ENCODE measurements at places on chromosomes 5 and 9.

DNA sequence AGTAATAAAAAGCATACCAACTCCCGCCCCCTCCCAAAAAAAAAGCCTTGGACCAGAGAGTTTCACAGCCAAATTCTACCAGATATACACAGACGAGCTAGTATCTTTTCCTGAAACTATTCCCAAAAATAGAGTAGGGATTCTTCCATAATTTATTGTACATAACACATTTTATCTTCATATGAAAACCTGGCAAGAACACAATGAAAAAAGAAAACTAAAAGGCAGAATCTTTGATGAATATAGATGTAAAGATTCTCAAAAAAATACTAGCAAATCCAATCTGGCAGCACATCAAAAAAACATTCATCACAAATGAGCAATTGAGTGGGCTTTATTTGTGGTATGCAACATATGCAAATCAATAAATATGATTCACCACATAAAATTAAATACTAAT is 798.8 kb downstream of the CDH18 start:
- no peak for DNase-seq

GRCh38 chr9:22722492-22722891 is 275.9 kb downstream of the DMRTA1 start:
- DNase-seq = no peak

DNA sequence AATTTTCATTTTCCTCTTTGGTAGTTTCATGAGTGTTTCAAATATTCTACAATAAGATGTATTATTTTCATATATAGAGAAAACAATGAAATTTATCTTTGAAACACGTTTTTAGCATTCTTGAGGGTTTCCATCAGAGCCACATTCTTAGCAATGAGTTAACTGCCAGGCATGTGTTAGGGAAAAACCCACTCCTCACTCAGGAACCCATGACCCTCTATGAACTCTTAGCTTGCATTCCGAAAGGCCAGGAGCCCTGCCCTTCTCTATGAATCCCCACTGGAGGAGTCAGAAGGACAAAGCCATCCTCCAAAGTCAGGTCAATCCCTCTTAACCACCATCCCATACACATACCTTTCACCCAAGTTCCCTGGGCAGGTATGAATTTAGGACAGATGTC is 57.5 kb downstream of the ADAMTS12 start:
- no peak for DNase-seq

GRCh38 chr9:91305596-91306295 is 56.0 kb downstream of the AUH start:
- no peak for DNase-seq

GRCh38 chr9:20139763-20140290 is 351.0 kb upstream of the SLC24A2 start:
- DNase-seq = no peak

DNA sequence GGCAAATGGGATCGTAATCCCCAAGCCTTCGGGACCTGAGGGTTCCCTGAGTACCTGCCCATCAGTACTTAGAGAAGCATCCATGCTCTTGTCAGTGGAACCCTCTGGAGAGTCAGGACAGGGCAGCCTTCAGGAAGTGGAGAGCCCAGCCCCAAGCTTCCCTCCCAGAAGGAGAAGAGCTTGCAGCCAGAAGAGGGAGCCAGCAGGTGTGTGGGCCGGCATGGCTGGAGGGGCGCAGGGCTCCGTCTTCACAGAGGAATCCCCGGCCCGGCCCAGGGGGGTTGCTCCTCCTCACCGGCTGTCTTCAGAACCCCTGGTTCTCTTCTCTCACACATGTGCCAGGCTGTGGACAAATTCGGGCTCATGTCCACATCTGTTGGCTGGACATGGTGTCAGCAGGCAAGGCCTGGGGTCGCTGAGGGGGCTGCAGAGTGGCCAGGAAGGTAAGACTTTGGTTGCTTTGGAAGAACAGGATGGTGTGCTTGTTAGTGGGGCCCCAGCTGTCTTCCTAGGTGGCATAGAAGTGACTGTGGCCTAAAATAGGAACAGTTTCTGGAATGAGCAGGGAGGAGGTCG is 58.9 kb upstream of the RXRA start:
- DNase-seq = no peak

DNA sequence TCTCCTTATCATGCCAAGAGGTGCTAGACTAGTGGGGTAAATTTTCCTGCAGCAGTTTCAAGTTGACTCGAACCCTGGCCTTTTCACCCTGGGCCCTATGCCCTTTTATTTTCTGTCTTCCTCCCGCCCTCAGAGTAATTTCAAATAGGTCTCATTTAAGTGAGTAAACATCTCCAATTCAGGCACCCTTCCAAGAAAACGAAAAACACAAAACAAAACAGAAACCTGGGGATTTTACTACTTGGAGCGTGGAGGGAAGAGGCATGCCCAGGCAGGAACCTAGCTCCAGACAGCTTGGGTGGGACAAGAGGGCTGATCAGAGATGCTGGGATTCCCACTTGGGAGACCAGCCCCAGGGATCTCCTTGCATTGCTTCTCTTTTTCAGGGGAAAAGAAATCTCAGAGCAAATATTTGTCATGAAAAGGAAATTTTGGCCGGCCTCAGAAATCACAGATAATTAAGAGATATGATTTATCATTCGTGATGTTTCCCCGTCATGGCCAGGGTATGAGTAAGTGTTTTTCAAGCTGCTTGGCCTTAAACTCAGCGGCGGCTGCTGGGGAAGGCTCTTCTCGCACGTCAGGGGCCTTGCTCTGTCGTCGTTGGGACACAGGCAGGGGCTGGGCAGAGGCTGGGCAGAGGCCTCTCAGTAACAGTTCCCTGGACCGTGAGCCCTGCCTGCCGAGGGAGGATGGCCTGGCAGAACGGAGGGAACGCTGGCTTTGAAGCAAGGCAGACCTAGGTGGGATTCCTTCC is 248.6 kb upstream of the KLF4 start:
- DNase-seq = no peak

GRCh38 chr9:90112788-90113187 is 508.0 kb downstream of the GADD45G start:
- DNase-seq = no peak

DNA sequence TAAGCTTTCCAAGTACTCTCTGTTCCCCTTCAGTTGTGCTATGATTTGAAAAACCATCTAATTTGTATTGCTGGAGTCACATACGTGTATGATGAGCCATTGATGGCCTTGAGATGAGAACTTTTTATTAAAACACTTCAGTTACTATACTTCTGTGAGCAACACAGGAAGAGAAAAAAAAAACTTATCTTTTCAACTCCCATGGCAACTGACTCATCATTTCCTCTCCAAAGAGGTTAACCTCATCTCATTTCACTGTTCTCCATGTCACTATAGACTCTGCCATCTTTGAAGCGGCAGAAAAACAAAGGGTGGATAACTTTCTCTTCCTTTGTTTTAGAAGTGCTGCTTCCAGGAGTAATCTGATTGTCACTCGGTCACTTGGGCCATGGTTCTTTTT is 104.3 kb upstream of the PCSK1 start:
- DNase-seq = no peak

DNA sequence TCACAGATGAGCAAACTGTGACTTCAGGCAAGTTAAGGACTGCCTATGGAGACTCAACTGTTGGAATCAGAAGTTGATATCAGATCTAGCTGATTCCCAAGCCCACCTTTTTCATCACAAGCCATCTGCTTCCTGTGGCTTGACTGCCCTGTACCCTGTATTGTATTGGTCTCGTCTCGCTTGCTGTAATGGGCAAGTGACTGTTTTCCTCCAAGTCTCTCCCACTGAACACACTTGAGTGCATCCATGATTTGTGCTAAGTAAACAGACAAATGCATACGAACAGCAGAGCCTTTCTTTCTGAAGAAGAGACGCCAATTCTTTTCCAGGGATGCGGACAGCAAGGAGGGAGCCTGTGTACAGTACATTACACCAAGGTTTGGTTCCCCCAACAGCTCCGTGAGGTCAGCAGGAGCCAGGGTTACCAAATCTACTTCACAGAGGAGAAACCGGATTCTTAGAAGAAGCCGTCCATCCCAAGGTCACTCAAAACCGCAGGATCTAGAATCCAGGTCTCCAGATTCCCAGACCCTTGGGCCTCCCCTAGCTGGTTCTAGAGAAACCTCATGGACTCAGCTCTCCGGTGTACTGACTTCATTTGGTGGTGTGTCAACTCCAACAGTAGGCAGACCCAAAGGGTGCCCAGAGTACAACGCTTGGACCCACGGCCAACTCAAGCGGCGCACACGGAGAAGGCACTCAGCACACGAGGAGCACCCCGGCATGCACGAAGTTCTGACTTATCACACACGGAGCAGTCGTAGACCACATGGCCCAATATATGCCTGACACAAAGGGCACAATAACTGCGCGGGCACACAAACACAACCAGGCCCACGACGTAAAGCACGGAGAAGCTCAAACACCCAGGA is 1.1 kb downstream of the BAG1 start:
- DNase-seq = no peak

- DNase-seq = no peak
Observed at GRCh38 chr5:380701-381309, 59.3 kb downstream of the AHRR start.

DNA sequence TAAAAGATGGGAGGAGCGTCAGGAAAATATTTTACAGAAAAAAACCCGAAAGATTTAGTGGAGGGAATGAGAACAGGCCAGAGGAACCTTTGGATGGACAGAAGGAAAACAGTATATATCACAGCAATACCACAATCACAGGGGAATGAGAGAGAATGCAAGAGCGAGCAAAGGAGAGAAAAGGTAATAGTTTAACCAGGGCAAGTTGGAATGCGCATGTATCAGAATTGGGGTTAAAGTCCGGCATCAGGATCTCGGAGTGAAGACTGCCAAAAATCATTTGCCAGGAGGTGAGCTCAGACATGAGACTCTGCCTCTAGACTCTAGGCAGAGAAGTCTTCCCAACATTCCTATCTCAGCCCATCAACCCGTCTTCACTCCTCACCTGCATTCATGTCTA is 36.8 kb downstream of the PCDHGC5 start:
- no peak for DNase-seq

DNA sequence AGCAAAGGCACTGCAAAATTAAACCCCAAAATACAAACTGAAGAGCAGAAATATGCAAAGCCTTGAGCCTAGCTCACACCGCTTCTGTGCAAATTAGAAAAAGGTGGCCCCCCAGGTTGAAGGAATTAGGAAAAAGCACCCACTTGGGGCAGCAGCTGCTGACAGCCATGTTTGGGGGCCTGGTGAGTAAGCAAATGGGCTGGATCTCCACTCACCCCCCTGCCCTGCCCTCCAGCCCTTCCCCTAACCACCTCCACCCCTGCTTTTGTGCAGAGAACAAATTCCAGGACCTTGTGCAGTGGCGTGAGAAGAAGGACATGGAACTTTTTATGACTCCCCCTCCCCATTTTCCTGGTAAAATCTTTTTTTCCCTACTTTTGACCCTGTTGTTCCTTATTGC is 92.0 kb upstream of the DNAH5 start:
- DNase-seq = no peak

DNA sequence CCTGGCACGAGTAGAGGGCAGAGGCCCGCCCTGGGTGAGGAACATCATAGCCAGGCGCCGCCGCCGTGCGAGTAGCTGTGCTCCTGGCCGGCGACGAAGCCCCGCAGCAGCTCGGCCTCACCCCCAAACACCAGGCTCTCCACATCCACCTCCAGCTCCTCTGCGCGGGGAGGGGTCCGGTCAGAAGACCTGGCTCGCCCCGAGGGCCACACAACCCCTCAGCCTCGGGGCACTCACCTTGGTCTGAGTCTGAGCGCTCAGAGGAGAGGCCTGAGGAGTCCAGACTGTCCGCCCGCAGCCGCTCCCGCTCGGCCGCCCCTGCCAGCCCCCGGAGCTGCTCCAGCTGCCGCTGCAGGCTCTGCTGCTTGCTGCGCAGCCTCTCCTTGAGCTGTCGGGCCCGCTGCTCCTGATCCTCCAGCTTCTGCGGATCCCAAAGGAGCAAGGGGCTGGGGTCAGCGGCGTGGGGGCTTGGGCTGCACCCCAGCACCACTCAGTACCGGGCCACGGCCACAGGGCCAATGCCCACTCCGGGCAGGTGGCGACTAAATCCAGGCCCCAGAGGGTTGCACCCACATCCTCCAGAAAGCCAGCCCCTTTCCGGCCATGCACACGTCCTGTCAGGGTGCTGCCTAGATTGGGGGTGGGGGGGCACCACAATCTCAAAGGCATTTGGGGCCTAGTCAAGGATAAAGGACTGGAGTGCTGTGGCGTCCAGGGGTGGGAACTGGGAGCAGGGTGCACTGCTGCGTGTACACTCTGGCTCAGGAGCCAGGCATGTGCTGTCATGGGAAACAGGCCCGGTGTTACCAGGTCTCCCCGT is 3.9 kb downstream of the MXD3 start:
- DNase-seq = no peak

- no peak for DNase-seq
Observed at GRCh38 chr9:86624630-86625029, 270.4 kb upstream of the TUT7 start.

DNA sequence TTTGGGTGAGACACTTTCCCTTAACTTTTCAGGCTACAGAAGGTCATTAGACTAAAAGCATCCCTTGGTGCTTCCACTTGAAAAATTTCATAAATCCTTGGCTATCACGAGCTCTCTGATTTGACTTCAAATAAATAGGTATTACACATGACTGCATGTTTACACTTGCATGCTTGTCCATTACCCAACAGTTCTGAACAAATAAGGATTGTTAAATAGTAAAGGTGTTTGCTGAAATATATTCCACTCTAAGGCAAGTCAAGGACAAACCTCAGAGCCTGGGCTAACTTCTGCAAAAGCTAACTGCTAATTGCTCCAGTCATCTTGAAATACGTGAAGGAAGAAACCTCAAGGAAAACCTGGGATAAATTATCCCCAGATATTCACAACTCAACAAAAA is 14.5 kb downstream of the FBXW2 start:
- no peak for DNase-seq

DNA sequence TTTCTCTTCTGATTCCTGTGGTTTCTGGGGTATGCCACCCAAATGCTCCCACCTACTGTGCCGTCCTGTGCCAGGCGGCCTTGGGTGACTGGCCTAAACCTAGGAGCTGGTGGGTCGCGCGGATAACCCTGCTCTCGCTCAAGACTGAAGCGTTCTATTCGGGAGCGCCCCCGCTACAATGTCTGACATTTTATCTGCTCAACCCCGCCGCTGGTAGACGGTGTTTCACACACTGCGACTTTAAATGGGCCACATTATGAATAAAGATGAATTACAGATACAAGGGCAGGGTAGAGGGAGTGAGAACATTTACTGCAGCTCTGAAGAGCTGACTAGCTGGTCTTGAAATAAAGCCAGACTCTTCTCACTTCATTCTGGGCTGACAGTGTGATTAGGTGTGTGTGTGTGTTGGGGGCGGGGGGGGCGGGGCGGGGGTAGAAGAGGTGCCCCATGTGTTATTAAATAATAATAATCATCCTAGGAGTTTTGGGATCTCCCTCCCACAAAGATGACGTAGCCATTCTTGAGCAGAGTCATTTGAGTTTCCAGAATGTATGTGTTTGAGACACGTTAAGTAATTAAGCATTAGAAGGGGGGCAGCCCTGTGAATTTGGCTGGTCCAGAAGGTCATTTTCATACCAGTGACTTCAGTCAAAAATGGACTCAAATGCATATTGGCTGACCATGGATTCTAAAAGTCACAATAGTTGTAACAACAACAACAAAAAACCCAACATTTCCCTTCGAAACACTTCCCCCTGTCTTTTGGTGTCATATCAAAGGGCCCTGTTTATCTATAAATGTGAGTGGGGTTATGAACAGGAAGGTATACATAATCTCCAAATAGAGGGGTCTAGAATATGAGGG is 1.0 kb upstream of the PTCH1 start:
- DNase-seq = no peak

GRCh38 chr5:113117543-113118115 is 141.0 kb downstream of the DCP2 start:
- peak; percentile 46 for DNase-seq
